SK-N-SH (cell line): ENCODE measurements at places on chromosomes 16 and 17.

- no peak for DNase-seq
These were observed 313.6 kb downstream of the HS3ST4 start for GRCh38 chr16:26005336-26005735.

DNA sequence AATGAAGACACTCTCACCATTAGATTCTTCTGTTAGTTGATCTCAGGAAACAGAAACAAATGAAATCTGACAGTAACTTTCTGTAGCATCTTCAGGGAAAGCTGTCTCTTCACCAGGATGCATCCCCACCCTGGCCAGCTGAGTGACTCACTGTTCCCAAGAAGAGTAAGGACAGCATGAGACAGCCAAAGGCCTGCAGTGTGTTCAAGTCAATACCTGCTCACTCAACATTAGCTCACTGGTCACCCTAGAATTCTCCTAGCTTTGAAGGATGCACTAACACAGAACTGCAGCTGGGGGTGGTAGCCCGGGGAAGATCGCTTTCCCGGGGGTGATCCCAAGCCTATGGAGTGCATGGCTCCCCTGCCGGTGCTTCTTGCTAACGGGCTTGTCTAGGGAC lies 28.2 kb upstream of the CLEC18B start:
- DNase-seq: no peak

DNA sequence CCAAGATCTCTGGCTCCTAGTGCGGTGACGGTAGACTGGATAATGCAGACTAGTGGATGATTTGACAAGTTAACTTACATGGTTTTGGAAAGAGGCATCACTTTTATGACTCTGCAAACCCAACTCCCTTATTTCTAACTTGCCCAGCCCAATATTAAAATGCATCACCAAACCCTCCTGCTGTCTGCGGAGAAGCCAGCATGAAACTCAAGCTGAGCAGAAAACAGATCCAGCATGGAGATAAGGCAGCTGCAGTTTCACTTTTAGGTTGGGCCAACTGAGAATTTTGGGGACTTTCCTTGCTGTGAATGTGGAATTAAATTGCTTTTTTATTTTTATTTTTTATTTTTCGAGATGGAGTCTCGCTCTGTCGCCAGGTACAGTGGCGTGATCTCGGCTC lies 27.8 kb downstream of the CDH1 start:
- no peak for DNase-seq

- DNase-seq: no peak
These were observed 145.3 kb upstream of the PLCG2 start for GRCh38 chr16:81633680-81634379.

DNA sequence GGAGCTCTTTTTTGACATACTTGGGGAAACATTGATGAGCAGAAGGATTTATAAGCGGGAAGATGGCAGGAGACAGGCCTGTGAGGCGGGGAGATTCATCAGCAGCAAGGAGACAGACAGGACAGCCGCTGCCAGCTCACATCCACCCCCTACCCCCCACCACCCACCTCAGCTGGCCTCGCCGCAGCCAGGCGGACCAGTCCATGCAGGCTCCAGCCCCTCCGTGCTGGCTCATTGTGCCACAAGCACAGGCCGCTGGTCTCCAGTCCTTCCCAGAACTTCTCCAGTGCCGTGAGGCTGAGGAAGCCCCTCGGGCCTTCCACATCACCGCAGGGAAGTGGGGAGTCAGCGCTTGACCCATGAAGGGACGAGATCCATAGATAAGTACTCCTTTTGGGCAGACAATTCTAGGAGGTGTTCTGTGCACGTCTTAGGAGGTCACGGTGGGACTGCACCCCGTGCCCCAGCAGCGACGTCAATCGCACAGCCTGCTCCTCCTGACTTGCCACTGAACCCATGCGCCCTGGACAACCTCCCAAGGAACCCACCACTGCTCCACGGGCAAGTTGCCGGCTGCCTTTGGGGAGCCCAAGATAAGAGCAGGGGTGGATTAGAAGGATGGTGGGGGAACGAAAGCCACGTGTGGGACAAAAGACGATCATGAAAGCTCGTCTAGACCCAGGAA lies 323.6 kb downstream of the C16orf95 start:
- DNase-seq: no peak

- no peak for DNase-seq
These were observed 182.8 kb downstream of the FTO start for GRCh38 chr16:53886482-53887378.

GRCh38 chr17:42853004-42853403 lies 2.0 kb downstream of the AOC3 start:
- DNase-seq: no peak

- no peak for DNase-seq
These were observed 2.6 kb downstream of the STH start for GRCh38 chr17:46001390-46002310.

GRCh38 chr17:52681480-52681879 lies 523.0 kb upstream of the CA10 start:
- DNase-seq: no peak

- no peak for DNase-seq
These were observed 64.0 kb downstream of the NT5M start for GRCh38 chr17:17366941-17367875.

- no peak for DNase-seq
These were observed 62.1 kb downstream of the ZZEF1 start for GRCh38 chr17:4080686-4081085.

DNA sequence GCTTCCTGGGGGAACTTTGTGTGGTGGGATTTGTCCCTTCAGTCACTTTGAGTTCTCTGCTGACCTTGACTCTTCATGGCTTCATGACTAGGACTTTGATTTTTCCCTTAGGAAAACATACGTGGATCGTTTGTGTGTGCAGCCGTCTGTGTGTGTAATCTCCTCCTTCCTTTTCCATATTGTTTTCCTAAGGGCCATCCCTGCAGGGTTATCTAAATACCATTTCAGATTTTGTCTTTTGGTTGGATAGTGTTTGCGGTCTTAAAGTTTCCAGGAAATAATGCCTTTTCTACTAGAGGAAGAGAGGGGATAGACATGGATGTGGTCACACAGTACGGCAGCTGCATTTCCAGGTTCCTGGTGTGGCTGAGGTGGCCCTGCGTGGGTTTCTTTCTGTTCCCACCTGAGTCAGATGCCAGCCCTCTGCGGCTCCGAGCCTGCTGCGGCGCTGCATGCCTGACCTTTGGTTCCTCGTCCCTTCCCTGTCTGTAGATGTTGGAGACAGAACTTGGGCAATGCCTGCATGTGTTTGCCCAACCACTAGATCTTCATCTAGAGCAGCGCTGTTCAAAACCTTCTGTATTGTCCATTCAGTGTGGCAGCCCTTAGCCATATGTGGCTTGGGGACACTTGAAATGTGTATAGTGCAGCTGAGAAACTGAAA lies 72.0 kb upstream of the LGALS9 start:
- DNase-seq: no peak
